ENCODE measurements at places on chromosomes 16 and 17.

DNA sequence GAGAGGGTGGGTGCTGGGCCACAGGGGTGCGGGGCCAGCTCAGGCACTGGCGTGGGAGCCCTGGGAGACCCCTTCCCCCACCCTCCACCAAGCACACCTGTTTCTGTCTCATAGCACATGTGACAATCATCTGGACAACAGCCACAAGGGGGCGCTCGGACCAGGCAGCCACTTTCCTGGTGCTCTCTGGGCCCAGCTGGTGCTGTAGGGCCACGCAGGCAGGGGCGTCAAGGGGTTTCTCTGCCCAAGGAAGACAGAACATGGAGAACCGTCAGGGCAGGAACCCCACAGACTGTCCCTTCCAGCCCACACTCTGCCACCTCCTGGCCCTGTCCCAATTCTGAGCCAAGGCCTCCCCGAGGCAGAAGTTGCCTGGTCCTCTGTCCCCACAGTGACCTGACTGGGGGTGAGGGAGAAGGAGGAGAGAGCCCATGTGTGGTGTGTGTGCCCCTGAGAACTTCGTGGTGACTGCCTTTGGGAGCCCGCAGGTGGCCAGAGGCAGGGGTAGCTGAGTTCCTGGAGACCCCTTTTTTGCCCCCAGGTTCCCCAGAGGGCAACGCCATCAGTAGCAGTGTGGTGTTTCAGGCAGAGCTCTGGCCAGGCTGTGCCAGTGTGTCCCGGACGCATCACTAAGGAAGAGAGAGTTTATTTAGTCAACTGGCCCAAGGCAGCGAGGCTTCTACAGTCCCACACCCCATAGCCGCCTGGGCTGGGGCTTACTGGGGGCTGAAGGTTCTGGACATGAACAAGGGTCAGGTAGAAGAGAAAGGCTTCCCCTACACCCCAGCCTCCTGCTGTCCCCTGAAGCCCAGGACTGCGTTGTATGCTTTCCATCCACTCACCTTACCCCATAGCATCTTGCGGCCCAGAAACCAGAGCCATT, 3.1 kb upstream of the SETD6 start:
- peak; percentile 75 for DNase-seq

DNA sequence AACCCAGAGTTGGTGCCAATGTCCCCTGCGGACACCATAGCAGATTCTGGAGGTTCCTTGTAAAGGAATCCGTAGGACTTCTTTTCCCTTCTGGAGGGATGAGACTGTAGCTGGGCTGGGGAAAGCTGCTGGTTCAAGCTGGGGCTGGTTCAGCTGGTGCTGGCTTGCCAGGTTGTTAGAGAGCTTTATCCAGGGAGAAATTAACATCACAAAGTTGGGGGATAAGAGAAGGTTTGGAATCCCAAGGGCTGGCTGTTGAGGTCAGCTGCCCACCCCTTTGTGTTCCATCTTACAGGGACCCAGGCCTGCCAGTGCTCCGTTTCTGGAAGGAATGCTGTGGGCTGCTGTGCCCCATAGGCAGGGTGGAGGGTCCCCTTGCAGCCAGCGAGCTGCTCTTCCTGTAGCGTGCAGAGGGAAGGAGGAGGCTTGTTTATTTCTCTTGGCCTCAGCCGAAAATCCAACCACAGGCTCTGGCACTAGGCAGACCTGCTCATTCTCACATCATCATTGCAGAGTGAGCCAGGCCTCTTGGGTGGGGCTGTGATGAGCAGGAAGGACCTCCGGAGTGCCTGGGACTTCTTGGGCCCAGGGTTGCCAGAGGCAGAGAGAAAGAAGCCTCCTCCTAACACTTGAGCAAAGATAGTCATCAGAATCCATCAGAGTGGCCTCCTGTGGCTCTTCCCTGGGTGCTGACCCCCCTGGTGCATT, 251.1 kb downstream of the SEC14L1 start:
- DNase-seq = peak; percentile 57

- no peak for DNase-seq
Observed at GRCh38 chr17:65593092-65593854, 31.8 kb upstream of the AXIN2 start.

GRCh38 chr17:78343187-78343542, 16.7 kb downstream of the SOCS3 start:
- peak; percentile 80 for DNase-seq

DNA sequence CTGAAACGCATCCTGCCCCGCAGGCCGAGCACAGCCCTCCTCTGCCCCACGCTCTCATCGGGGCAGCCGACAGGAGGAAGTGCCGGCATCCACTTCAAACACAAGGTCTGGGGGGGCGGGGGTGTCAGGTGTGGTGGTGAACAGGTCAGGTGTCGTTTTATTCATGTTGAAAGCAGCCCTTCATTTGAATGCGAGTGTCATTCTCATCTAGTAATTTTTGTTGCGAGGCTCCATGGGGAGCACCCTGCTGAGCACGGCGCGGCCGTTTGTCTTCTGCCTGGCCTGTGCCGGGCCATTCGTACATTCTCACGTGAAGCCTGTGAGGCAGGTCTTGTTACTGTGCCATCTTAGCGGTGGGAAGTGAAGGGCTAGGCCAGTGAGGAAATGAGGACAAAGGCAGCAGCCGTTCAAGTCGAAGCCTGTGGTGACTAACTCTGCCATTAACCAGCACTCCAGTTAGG, 1.9 kb downstream of the ACSF3 start:
- no peak for DNase-seq

DNA sequence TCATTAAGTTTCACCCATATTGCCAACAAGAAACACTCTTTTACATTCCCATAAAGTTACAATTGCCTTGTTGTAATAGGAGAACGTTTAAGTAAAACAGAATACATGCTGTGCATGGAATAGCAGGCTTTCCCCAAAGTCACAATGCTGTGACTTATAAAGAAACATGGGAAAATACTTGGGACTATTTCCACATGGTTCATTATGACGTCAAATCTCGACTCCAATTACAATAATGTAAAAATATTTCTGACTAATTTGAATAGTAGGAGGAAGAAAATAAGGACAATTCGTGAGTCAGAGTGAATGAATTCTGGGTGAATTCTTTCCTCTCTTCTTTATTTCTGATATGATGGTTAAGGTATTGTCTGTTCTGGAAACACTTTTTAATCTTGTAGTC, 52.8 kb downstream of the CDH11 start:
- no peak for DNase-seq

DNA sequence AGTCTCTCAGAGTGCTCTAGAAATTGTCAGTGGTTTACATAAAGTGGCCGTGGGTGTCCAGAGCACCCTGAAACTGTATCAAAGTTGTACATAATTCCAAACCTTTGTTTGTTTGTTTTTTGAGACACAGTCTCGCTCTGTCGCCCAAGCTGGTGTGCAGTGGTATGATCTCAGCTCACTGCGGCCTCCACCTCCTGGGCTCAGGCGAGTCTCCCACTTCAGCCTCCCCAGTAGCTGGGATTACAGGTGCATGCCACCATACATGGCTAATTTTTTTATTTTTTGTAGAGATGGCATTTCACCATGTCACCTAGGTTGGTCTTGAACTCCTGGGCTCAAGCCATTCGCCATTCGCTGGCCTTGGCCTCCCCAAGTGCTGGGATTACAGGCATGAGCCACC, 24.3 kb upstream of the ADGRG1 start:
- DNase-seq = no peak

DNA sequence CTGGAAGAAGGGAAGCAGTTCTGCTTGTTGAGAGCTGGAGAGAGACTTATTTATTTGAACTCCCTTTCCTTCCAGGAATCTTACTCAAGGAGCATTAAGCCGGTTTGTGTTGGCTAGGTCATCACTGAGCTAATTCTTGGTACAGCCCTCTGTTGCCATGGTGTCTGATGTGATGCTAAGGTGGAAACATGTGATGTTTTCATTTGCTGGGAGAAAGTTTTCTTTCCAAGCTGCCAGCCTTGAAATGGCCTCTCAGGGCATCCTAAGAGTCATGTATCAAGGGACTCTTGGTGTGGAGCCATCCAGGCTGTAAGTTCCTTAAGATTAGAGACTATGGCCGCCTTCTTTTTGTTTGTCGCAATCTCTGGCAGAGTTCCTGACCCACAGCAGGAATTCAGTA, 4.2 kb downstream of the PSKH1 start:
- DNase-seq = no peak

- no peak for DNase-seq
Observed at GRCh38 chr17:43316522-43317142, 82.2 kb upstream of the ARL4D start.

DNA sequence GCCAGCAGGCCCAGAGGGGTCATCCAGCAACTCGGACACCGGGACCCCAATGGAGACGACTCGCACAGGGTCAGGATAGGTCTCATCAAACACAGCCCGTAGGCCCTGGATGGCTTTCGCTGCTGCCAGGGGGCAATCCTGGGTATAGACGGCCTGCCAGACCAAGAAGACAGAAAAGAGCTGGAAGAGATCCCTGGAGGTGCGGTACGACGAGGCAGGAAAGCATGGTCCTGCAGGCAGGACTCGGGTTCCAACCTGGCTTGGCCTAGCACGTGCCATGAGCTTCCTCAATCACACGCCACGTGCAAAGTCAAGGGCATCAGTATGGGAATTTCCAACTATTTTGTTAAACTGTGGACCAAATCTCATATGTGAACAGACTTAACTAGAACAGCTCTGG, 6.3 kb upstream of the EXOSC6 start:
- no peak for DNase-seq

GRCh38 chr17:64162554-64162953, 32.6 kb upstream of the ERN1 start:
- DNase-seq = no peak

DNA sequence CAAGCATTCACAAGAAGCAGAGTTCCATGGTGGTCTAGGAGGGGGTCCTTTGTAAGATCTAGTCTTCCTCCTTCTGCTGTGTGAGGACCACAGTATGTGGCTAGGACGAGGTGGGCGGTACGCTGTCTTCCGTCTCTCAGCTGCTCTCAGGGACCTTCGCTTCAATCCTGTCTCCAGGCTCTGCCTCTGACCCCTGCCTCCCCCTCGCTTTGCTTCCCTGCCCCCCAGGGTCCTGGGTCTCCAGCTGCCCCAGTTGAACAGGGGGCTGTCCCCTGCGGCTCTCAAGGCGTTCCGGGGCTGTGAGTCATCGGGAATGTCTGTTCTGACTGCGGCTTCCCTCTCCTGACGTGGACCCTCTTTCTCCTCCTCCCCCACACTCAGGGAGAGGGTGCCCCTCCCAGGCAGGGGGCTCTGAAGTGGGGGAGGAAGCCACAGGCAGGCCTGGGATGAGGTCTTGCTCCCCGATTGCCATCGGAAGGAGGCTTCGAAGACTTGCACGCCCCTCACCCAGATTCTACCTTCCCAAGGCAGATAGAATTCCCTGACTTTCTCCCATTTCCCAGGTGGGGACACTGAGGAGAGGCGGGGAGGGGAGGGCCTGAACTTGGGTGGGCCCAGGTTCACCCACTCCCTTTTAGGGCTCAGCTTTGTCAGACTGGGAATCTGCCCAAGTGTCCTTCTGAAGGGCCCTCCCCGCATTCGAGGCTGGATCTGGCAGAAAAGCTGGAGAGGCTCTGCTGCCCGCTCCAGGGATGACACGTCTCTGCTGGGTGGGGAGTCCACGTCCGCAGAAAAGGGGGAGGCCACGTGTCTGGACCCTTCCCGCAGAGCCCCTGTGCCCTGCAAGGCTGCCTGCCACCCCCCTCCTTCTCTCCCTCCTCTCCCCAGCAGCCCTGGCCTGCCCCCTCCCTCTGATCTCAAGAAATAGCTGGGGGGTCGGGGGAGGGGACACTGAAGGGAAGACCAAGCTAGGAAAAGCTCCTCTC, 9.1 kb upstream of the COL1A1 start:
- peak; percentile 57 for DNase-seq

- no peak for DNase-seq
Observed at GRCh38 chr17:39340731-39341130, 60.7 kb downstream of the FBXL20 start.

GRCh38 chr17:58329810-58330537, 1.4 kb upstream of the TSPOAP1 start:
- DNase-seq = no peak

GRCh38 chr16:67917852-67918236, 13.8 kb downstream of the CTRL start:
- DNase-seq = no peak

DNA sequence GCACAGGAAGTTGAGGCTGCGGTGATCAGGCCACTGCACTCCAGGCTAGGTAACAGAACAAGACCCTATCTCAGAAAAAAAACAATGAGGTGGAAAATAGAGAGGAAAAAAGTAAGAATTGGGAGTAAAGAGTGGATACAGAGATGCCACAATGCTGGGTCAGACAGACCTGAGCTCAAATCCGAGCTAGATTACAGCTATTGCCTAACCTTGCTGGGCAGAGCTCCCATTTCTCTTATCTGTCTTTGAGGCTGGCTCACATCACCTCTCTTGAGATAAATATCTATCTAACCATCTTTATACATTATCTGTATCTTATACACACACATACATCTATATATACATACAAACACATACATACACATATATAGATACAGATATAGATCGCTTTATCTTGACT, 59.0 kb downstream of the ACSM2B start:
- DNase-seq = no peak

- DNase-seq = no peak
Observed at GRCh38 chr17:58184986-58185761, 7.4 kb upstream of the EPX start.

GRCh38 chr16:1932050-1933028, 10.7 kb downstream of the MSRB1 start:
- no peak for DNase-seq

GRCh38 chr17:78748048-78748729, 33.9 kb downstream of the CYTH1 start:
- no peak for DNase-seq

DNA sequence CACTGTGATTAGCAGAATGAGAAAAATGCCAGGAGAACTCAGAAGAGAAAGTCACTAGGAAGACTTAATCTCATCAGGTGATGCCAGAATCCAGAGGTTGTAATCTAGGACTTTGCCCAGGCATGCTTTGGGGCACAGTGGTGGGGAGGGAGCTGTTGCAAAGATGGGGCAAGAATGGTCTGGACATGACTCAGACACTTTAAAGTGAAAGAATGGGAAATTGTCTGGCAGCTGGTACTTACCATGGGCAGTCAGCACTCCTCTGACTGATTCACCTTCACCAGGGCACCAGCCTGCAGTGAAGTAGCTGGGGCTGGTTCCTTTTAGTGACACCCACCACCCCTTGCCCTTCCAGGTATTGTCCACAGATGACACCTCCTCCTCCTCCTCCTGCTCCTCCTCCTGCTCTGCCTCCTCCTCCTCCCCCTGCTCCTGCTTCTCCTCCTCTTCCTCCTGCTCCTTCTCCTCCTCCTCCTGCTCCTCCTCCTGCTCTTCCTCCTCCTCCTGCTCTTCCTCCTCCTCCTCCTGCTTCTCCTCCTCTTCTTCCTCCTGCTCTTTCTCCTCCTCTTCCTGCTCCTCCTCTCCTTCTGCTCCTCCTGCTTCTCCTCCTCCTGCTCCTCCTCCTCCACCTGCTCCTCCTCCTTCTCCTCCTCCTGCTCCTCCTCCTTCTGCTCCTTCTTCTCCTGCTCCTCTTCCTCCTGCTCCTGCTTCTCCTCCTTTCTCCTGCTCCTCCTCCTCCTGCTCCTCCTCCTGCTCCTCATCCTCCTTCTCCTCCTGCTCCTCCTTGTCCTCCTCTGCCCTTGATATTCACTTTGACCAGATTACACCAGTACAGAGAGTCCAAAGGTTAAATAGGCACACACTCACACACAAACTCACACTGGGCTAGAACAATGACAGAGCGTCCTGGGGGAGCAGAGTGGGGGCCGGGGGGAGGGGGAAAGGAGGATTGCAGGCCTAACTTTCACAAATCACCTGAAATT, at the start of gene CHD9NB:
Gene CHD9NB (minus strand): TSS at position 379 of the 983 bp plus-strand sequence. CDS start 8,739 bp downstream, outside the sequence.
- DNase-seq = no peak
